NCI-H2081 (cell line): ENCODE measurements at places on chromosomes 7 and 10.
A peak's percentile ranks its signal among the peaks of the same experiment; 100 is the strongest.

DNA sequence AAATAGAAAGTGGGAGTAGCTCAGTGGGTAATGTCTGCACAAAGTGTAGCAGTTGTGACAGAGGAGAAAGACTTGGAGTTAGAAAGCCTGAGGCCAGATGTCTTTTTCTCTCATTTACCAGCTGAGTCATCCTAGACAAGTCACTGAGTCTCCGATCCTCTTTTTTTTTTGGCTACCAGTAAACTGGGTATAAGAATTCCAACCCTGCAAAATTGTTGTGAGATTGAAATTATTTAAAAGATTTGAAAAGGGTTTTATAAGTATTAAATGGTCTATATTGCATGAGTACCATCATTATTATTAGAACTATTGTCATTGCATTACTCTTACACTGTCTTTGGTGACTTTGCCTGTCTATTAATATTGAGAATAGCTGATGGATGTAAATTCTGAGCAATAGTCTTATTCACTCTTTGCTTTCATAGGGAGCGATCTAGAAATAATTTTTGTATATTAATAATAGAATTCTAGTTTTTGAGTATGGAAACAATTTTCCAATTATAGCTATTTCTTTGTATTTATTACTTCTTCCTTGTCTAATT is 74.0 kb downstream of the ARID5B start:
- DNase-seq: peak; percentile 26

GRCh38 chr10:96524741-96525140 is 11.0 kb upstream of the TLL2 start:
- peak; percentile 5 for DNase-seq

- DNase-seq: no peak
Observed at GRCh38 chr10:98910048-98910447, 325.6 kb downstream of the HPSE2 start.

GRCh38 chr10:94133239-94133638 is 139.5 kb downstream of the PLCE1 start:
- no peak for DNase-seq

GRCh38 chr7:81234896-81235295 is 316.0 kb upstream of the SEMA3C start:
- DNase-seq: no peak

DNA sequence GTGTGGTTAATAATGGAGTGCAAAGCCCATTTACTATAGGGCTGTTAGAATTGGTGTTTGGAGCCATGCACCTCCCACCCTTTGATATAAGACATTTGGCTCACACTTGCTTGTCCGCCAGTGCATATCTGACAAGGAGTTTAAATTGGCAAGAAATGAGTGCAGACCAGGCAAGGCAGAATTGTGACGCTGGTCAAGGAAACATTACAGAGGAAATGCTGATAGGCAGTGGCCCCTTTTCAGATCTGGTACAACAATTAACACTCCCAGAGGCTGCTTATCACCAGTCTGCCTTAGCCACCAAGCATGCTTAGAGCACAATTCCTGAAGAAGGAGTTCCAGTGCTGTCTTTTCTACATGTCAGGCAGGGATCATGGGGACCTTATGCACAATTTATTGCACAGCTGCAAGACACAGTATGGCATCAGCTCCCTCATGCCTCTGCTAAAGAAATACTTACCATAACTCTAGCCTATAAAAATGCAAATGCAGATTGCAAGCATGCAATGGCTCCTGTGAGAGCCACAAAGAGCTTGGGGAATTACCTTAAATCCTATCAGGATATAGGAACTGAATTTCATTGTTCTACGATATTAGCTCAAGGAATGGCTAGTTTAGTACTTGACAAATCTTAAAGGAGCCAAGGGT is 35.2 kb downstream of the OR13A1 start:
- no peak for DNase-seq

- DNase-seq: no peak
Observed at GRCh38 chr7:139693651-139694388, 84.0 kb downstream of the HIPK2 start.
